Thoracic aorta (tissue), 2 donors: ENCODE measurements at places on chromosomes 11 and 22. TPM values are rescaled to one million over a fixed set of nuclear protein-coding genes. Genes with fewer than 3 reads are reported as not detected.

The ACTN3 gene
- not detected for total RNA-seq

The ANO5 gene
- 6.5 TPM for total RNA-seq

The MMP12 gene
- not detected for total RNA-seq

The CRY2 gene
- 54.4 TPM for total RNA-seq

The TMA7B gene
- not detected for total RNA-seq

The HSPA8 gene
- total RNA-seq = 947 TPM

The TMEM191B gene
- total RNA-seq = not detected

The HYOU1 gene
- total RNA-seq = 140 TPM

The SPA17 gene
- total RNA-seq = 3.9 TPM

The ADORA2A gene
- 47.6 TPM for total RNA-seq

The SCN3B gene
- 0.35 TPM for total RNA-seq

The C11orf98 gene
- total RNA-seq = 28.6 TPM

The OSM gene
- total RNA-seq = 27.1 TPM

The SLC22A6 gene
- not detected for total RNA-seq

The APLNR gene
- 4.3 TPM for total RNA-seq

The ZNF214 gene
- 0.68 TPM for total RNA-seq

The BTBD18 gene
- not detected for total RNA-seq
